ENCODE measurements at places on chromosomes 12 and 14.

DNA sequence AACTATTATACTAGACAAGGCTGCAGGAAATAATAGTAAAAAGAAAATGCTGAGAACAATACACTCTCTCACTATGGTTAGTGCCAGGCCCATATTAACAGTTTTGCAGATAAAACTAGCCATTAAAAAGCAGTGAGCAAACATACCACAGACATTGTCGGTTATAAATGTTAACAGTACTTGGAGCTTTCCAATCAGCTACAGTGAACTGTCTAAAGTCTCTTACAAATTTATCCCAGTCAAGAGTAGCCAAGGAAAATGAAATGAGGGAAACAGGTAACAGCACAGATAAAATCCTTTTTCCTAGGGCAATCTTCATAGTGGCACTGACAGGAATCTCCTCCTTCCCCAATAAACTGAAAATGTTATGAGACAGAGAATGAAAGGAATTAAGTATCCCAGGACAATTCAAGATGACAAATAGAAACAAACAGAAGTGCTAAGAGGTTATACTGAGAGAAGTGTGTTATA is 30.8 kb downstream of the PAWR start:
- DNase-seq, result no peak

GRCh38 chr14:64573109-64573508 is 23.3 kb downstream of the PPP1R36 start:
- no peak for DNase-seq

DNA sequence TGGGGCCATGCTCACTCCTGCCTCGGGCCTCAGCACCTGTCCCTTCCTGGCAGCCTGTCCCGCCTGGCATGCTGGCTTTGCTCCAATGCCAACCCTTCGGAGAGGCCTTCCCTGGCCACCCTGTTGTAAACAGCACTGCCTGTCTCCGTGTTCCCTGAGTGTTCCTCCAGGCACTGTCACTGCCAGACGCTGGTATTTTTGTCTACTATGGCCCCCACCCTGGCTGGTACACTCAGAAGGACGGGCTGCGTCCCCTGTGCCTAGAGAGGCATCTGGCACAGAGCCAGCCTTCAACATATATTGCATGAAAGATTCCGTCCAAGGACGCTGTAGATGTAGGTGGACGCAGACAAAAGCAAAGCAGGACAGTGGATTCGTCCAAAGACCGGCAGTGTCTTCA is 2.7 kb upstream of the ASPG start:
- DNase-seq, result no peak

- no peak for DNase-seq
Observed at GRCh38 chr14:93303659-93304058, 29.2 kb downstream of the BTBD7 start.

DNA sequence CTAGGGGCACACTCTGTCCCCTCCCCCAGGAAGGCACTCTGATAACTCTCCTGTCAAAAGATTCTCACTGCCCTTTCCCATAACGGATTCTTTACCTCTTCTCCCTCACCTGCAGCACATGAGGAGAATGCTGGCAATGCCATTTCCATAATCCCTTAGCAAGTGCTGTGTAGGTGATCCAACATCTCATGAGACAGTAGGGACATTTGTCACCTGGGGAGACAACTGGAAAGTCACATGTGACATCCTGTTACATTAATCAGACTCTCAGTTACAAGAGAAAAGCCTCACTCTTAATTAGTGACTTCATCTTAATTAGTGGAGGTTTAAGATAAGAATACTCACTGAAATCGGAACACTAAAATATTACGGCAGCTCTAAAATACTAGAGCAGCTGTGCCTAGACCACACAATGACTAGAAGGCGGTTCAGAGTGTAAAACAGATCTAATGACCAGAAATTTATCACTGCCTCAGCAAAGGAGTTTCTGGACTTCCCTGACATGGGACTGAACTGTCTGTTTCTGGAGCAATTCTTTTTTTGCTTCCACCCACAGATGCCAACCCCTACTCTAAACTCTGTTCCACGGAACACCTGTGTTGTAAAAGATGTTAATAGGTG is 75.1 kb downstream of the SPTSSA start:
- no peak for DNase-seq

DNA sequence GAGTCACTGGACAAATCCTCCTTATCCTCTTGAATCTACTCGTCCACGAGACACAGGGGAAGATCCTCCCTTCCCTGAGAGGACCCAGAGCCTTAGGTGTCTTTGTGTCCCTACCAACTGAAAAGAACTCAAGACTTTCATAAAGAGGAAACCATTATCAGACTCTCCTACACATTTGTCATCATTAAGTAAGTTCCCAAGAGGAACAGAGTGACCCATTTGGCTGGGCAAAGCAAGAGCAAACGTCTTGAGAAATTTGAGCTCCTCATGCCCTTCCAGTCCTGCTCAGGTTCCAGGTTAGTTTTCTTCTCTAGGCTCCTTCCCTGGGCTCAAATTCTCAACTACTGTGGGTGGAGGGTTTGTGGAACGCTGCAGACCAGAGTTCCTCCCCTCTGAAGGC is 5.7 kb downstream of the MLF2 start:
- DNase-seq, result no peak

- DNase-seq, result no peak
Observed at GRCh38 chr14:96906434-96906833, 109.3 kb downstream of the VRK1 start.

GRCh38 chr12:108180255-108181094 is 51.4 kb downstream of the WSCD2 start:
- no peak for DNase-seq

DNA sequence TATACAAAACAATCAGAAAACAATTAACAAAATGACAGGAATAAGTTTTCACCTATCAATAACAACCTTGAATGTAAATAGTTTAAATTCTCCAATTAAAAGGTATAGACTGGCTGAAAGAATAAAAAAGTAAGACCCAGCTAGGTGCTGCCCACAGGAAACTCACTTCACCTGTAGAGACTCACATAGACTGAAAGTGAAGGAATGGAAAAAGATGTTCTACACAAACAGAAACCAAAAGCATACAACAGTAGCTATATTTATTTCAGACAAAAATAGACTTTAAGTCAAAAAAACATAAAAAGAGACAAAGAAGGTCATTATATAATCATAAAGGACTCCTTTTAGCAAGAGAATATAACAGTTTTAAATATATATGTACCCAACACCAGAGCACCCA is 152.4 kb upstream of the PWP1 start:
- DNase-seq, result no peak

GRCh38 chr12:49652921-49653520 is 29.7 kb downstream of the PRPF40B start:
- no peak for DNase-seq

DNA sequence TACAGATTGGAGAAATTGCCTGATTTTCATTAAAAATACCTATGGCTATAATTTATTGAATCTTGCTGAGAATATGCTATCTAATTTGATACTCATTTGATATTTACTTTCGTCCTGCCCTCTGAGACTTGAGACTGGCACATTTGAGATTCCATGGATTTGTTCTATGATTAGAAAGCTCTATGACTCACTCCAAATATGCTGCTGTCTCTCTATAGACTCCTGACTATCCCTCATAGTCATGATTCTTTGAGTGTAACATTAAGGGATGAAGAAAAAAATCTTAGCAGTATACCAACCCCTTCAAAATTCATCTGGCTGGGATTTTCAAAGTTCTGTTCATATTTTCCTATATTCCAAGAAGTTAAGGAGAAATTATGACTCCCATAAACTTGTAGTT is 191.9 kb downstream of the LRIG3 start:
- no peak for DNase-seq

DNA sequence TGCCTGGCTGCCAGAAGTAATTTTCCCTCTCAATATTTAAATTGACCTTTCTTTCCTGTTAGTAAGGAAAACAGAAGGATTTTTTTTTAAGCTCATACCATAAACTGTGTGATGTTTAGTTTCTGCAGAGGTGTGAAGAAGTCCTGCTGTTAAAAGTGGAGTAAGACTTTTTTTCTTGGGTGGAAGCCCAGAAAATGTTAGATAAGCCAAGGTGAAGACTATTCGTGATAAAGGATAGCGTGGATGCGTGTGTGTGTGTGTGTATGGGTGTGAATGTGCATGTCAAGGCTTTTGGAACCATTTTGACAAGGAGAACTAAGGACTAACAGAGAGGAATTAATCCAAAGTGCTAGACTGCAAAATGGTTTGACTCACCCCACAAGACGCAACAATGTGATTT is 152.9 kb upstream of the SEL1L start:
- no peak for DNase-seq

DNA sequence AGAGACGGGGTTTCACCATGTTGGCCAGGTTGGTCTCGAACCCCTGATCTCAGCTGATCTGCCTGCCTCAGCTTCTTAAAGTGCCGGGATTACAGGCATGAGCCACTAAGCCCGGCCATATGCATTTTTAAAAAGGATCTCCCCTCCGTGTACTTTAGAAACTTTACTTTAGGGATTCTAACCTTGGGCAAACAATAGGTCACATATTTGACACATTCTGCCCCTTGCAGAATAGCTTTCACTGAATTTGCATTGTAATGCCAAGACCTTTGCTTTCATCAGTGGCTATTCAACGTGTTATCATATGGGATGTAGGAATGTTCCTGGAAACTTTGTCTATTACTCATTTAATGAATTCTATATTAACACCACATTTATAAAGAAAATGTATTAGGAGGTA is 11.4 kb upstream of the ANKS1B start:
- DNase-seq, result no peak

- no peak for DNase-seq
Observed at GRCh38 chr12:4556735-4557530, 5.1 kb upstream of the DYRK4 start.

- DNase-seq, result no peak
Observed at GRCh38 chr12:97148941-97149559, 242.0 kb downstream of the NEDD1 start.

DNA sequence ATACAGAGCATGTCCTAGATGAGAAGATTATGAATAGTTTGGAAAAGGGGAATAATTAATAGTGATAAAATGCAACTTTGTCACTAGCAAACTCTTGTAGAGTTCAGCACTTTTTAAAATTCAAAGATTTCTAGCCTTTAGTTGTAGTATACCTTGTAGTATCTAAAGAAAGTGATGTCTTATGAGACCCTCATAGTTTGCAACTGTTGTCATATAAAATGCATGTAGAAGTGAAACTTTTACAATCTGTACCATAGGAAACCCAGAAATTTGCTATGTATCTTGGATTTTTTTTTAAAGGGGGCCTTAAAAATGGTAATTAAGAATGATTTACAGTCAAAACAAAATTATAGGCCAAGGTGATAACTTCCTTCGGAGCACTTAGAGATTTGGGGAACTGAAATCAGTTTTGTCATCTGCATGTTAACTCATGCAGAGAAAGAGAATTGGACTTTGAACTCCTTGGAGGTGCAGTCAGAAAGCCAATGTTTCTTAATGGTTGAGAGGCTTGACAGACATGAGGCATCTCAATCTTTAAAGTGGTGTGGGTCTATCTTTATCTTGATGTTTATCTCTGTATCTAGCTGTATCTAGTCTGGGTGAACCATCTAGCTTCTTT is 1.3 kb downstream of the LRRK2 start:
- no peak for DNase-seq

DNA sequence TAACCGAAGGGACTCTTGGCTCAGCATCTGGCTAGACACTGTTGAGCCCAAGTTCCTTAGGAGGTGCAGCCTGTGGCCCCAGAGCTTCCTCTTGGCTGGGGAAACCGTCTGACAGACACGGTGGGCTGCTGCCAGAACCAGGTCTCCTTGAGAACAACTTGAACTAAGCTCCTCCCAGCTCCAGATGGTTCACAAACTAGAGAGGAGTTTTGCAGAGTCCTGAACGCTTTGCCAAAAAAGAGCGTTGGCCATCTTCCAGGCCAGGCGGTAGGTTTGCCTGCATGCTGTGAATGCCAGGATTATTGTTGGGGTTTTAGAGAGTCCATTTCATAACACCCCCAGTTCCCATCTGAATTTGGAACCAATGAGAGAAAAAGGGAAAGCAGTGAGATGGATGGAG is 399.8 kb downstream of the RGS6 start:
- no peak for DNase-seq

Data from neuronal stem cell (in vitro differentiated cells).